ENCODE measurements at places on chromosomes 4 and X.

DNA sequence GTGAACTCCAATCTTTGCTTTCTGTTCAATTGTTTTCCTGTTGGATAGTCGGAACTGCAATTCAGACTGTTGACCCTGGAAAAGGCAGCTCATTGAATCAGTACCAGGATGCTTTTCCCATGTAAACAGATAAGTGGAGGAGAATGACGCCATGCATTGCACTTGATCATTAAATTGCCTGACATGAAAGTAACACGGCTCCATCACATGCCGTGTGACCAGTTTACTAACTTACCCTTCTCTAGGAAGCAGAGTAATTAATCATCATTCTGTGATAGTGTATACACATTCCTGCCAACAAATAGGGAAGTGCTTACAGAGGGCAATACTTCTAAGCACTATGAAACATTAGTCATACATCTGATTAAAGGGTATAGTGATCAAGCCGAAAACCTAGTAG is 101.4 kb downstream of the PPARGC1A start:
- no peak for DNase-seq

DNA sequence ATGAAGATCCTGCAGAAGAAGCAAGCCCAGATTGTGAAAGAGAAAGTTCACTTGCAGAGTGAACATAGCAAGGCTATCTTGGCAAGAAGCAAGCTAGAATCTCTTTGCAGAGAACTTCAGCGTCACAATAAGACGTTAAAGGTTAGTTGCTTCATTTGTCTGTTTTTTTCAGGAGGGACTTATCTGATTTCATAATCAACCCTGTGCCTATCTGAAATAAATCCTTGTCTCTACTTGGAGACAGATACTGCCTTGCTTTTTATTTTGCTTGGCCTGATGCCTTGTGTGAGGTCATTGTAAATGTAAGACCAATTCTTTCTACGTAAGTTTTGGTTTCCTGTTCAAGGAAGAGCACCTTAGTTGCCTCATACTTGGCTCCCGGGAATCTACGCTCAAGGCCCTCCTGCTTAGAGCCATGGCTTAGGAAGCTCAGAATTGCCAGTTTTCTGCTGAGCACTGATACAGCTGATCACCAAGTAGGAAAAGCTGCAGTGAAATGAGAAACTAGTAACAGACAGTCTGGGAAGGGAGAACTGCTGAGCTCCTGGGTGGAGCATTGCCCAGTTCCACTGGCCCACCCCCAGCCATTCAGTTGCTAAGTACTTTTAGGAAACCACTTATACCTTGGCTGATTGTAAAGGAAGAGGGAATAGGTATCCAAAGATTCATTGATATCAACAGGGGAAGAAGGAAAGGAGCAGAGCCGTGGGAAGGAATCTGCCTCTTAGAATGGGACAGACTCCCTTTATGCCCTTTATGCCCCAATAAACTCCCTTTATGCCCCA is 41.8 kb downstream of the RBBP7 start:
- DNase-seq = no peak

- no peak for DNase-seq
Observed at GRCh38 chrX:12825801-12826200, 34.6 kb downstream of the PRPS2 start.

DNA sequence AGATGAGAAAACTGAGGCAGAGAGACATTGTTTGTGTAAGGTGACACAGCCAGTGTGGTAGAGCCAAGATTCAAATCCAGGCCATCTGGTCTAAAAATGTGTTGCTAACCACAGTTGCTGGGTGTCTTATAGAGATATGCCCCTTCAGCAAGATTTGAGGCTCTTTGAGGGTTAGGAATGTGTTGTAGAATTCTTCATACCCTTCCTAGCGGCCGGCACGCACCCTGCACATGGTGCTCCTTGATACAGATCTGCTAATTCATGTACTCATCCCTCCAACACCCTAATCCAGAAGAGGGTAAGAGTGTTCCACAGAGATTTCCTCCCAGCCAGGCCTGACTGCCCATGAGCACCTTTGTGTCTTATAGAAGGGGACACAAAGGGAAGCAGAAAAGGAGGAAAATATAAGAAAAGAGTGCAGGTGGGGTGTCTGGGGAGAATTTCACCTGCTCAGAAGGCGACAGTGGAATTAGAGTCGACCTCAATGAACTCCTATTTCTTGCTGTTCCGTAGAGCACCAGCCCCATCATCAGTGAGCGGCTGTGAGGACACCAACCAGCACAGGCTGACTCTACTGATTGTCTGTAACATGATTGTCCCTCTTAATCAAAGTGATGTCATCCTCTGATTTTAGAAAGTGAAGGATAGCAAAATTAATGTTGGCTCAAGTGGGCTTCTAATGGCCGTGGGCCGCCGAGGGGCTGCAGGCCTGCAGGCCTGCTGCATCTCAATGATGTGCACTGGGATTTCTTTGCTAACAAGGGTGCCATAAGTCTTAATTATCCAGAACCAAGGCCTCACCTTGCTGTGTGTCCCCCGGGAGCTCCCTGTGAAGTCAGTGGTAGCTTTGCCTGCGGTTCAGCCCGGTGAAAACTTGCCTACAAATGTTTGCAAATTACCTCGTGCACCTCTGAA is 24.2 kb upstream of the SMIM20 start:
- no peak for DNase-seq

- peak; percentile 69 for DNase-seq
Observed at GRCh38 chr4:52376132-52376704, 282.9 kb downstream of the USP46 start.

- DNase-seq = peak; percentile 3
Observed at GRCh38 chrX:107747596-107748161, 27.9 kb downstream of the TSC22D3 start.

GRCh38 chr4:183987987-183988392 is 82.9 kb downstream of the STOX2 start:
- DNase-seq = peak; percentile 95

- no peak for DNase-seq
Observed at GRCh38 chr4:182678590-182678989, 238.6 kb downstream of the DCTD start.

DNA sequence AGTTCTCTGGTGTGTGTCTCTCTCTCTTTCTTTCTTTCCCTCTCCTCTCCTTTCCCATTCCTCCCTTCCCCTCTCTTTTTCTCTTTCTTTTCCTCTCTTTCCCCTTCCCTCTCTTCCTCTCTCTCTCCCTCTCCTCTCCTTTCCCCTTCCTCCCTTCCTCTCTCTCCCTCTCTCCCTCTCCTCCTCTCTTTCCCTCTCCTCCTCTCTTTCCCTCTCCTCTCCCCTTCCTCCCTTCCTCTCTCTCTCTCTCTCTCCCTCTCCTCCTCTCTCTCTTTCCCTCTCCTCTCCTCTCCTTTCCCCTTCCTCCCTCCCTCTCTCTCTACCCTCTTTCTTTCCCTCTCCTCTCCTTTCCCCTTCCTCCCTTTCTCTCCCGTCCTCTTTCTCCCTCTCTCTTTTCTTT is 12.4 kb upstream of the EOLA1 start:
- no peak for DNase-seq

- DNase-seq = no peak
Observed at GRCh38 chr4:11312389-11312788, 116.3 kb downstream of the HS3ST1 start.

- no peak for DNase-seq
Observed at GRCh38 chrX:14295426-14295825, 233.9 kb upstream of the GLRA2 start.

- peak; percentile 62 for DNase-seq
Observed at GRCh38 chrX:32483534-32484136, 727.7 kb downstream of the DMD start.

DNA sequence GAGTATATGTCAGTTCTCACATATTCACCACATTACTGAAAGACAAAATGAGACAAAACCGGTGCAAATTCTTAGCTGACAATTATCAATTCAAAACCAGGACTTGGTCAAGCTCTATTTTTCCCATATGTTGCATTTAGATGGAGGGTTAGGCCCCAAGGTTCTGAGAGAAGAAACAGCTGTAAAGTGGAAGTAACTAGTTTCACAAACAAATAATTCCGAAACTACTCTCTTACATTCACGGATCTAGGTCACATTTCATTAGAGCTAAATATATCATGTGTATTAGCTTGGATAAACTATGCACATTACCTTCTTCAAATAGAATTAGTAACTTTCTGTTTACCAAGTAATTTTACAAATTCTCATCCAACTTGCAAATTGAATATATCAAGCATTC is 3.7 kb upstream of the GABRA2 start:
- DNase-seq = no peak

GRCh38 chr4:121706595-121707021 is 9.8 kb upstream of the ANXA5 start:
- DNase-seq = no peak

DNA sequence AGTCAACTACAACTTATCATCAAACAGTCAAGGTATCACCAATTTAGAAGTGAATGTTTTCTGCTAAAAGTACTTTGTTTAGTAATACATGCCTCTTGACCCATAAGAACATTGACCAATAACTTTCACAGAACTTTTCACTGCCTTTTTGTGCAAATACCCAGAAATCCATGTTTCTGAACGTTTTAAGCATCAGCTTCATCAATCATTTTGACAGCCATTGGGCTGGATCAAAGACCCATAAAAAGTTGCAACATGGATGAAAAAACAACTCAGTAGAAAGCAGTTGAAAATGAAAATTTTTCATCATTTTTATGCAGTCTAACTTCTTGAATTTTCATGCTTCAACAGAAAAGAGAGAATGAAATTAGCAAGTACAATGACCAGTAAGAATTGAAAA is 466.7 kb downstream of the TRAM1L1 start:
- DNase-seq = no peak

- DNase-seq = peak; percentile 32
Observed at GRCh38 chrX:154804261-154804956, 876 bp downstream of the MPP1 start.

GRCh38 chrX:38896724-38897298 is 95.6 kb downstream of the MID1IP1 start:
- no peak for DNase-seq

- DNase-seq = peak; percentile 78
Observed at GRCh38 chrX:154748712-154749339, 2.1 kb downstream of the GAB3 start.

DNA sequence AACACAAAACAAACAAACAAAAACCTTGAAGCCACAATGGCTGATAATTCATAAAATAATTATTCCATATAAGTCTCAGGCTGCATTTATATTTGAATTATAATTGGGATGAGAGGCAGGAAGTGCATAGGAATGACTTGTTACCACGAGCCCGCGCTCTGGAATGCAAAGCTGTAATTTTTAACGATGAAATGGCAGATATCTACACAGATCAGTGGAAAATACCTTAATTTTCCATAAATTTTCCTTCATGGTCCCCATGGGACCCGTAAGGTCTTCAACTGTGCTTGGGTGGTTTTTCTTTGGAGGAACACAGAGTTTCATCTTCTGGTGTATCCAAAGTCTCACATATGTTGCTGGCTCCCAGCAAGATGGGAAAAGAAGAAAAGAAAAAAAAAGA is 226.8 kb downstream of the SHOX start:
- no peak for DNase-seq

DNA sequence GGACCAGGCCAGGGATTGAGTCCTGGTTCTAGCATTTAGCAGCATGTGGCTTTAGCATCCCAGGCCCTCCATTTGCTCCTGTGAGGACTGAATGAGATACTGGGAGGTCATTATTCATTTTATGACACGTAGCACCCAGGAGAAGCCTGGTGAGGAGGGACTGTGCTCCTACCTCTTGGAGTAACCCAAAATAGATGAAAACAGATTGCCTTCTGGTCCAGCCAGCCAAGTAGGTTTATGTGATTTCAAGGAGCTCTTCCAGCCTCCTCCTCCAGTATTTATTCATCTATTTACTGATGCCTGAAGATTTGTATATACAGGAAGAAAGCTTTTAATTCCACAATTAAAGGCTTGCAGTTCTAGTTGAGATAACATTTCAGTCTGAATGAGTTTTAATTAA is 109.3 kb downstream of the GATB start:
- no peak for DNase-seq

DNA sequence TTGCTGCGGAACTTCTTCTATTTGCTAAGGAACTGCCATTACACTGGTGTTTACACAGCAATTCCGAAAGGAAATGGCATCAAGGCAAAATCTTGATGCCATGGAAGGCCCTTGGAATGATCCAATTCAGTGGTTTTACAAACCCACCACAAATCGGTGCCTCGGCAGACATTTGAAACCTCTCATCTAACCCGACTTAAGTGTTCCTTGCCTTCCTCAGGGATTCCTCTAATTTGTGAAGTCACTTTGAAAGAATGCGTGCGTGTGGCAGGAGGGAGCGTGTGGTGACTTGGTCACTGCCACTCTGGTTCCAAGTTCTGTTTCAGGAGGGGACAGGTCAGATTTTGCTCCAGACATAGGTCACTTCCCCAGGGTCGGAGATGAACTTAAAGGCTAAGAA is 4.8 kb downstream of the NOP14 start:
- DNase-seq = no peak

- no peak for DNase-seq
Observed at GRCh38 chr4:155954118-155954685, 536 bp upstream of the CTSO start.

GRCh38 chr4:147096667-147097604 is 151.3 kb upstream of the TTC29 start:
- DNase-seq = peak; percentile 57

DNA sequence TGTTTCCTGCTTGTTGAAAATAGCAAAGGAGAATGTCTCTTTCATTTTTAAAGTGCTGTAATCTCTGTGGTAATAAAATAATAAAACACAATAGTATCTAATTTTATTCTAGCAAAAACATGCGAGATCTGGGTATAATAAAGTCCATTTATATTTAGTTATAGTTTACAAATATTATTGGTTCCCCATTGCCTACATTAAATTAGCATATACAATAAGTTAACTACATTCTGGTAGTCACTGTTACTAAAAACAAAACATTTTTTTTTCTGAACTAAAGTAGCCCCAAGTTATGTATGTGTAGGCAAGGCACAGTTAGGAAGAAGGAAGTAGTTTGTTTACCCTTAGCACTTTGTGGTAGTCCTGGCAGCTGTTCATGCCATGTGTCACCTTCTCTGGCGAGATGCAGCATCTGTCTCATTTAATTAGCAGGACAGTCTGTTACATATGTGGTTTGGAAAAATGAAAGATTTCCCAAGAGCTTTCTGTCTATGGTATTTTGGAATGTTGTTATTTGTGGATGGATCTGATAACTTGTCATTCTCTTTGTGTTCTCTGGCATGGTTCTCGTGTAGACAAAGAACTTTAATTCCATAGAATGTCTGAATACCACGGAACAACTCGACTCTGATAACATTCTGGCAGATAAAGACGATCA is 231.3 kb upstream of the PITX2 start:
- peak; percentile 54 for DNase-seq

GRCh38 chrX:48936429-48937053 is 17.7 kb upstream of the PIM2 start:
- DNase-seq = no peak

DNA sequence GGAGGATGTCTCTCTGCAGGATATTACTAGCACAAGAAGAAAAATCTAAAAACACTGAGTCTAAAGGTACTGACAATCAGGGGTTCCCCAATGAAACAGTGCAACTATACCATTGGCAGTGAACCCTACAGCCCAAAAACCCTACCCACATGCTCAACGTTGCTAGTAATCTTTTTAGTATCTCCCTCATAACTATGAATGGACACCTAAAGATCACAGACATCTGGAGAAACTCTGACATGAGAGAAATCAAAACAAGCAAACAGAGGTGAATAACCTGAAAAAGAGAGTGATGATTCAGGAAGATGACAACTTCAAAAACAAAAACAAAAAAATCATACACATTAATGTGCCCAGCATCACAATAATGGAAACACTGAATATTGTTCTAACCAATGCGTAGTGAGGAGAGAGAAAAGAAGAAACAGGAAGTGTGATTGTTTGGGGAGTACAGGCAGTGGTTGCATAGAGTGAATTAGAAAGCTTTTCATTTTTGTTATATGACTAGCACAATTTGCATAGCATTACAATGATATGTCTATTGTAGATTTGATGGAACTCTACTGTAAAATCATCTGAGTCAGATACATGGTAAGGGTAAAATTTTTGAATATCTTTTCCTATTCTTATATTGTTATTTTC is 78.9 kb upstream of the FMR1 start:
- DNase-seq = no peak
